ENCODE measurements at places on chromosomes 16 and 17.
A peak's percentile ranks its signal among the peaks of the same experiment; 100 is the strongest.

DNA sequence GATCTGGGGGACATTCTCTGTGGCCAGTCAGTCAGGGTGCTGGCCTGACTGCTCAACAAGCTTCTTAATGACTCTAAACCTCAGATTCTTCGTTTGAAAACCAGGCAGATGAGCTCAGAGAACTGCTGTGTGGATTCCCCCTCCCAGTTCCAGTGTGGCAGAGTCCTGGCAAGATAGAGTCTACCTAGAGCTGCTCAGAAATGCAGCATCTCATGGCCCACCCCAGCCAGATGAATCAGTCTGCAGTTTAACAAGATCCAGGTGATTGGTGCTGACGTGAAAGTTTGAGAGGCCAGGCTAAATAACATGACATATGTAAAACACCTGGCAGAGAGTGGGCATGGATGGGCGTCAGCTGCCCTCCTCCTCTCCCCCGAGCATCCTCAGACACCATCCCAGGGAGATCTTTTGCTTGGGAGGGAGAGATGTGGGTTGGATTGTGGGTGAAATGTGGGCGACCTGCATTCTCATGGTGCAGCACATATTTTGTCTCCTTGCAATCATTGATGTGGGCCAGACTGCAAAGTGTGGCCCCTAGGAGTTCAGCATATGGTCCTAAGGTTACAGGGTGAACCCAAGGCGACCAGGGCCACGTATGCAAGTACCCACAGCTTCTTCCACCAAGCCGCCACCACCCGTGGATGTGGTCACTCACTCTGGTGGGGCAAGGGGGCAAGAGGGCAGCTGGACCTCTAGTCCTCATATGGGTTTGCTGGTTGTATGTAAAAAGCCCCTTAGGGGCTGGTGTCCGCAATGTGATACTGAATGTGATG, 19.5 kb downstream of the SOCS3 start:
- DNase-seq = no peak

GRCh38 chr17:44830359-44831288, 537 bp upstream of the GJC1 start:
- peak; percentile 9 for DNase-seq

DNA sequence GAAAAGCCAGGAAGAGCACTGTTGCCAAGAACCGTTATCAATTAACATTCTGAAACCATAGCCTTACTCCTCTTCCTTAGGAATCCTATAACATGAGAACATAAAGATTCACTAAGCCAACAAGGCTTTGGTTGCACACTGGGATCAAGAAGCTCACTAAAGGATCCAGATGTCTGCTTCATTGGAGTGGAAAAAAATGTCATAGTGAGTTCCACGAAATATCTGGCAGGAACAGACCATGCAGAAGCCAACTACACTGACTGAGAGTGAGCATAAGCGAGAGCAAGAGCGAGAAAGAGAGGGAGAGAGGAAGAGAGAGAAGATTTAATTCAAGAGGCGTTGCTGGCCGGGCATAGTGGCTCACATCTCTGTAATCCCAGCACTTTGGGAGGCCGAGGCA, 13.4 kb upstream of the MEIOC start:
- no peak for DNase-seq

- peak; percentile 75 for DNase-seq
These were observed 38.4 kb upstream of the ARL4D start for GRCh38 chr17:43360376-43360738.

DNA sequence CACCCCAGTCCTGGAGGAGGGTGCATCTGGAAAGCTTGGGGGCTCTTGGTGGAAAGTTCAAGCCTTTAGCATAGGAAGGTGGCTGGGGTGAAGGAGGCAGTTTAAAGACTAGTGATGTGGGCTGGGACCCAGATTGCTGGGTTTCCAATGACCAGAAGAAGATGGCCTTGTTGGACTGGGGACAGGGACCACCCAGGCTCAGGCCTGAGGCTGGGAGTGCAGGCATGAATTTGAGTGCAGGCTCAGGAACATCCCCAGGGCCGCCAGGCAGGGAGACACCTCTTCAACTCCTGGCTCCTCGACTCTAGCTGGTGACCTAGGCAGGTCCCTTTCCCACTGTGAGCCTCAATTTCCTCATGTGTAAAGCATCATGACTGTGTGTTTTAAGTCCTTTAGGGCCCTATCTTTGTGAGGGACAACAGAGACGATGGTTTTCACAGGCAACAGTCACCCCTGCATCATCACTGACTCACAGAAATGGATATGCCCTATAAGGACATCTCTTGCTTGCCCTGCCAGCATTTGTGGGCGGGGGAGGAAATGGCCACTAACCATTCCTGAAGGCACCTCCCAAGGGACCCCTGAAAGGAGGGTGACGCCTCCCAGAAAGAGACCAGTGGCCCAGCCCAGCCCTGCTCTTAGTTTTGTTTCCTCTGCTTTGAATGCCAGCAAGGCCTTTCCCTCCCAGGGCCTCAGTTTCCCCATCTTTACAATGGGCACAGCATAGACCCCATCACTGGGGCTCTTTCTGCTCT, 11.1 kb downstream of the NLRC5 start:
- DNase-seq = no peak

DNA sequence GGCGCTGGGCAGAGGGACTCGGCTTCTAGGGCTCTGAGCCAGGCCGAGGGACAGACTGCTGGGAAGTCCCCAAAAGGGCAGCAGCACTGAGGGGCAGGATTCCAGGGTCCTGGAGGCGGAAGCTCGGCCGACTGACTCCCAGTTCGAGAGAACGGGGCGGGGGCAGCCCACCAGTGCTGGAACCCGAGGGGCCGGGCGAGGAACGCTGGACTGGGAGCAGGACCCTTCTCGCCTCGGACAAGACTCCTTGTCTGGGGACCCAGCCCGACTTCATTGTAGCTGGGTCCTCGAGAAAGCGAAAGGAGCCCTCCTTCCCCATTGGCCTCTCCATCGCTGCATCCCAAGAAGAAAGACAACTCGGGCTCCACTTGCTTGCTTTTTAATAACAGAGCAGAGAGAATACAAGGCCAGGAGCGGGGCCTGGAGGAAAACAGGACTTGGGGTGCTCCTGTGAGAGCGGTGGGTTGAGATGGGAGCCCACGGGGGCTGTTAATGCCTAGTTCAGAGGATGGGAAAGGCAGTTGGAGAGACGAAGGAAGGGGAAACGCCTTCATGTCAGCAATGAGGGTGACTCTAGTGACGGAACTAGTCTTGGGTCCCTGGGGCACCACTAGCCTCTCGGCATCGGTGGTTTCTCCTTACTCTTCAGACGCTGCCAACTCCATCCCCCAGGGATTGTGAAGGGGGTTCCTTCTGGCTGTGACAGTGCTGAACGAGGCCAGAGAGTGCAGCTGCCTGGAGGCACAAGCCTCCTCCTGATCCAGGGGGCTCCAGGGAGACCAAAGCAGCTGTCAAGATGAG, 492 bp upstream of the CAMTA2 start:
- no peak for DNase-seq

DNA sequence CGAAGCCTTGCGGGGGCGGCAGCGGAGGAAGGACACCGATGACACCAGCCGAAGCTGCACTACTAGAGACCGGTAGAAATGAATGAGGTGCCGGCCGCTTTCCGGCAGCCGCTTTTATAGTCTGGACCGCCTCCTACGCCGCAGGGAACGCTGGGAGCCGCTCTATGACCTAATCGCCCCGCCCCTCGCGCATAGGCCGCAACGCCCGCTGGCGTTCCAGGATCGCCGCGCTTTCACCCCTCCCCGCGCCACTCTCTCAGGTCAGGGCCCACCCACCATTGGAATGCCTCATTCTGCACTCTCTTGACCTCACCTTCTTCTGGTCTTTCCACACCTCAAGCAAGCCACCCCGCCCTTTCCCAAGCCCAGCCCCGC, at the start of gene DDX5:
Gene DDX5 (minus strand): TSS at position 89 of the 375 bp plus-strand sequence. CDS start 170 bp downstream, outside the sequence.
- peak; percentile 95 for DNase-seq

- DNase-seq = no peak
These were observed 26.7 kb upstream of the PMP22 start for GRCh38 chr17:15291674-15292361.

DNA sequence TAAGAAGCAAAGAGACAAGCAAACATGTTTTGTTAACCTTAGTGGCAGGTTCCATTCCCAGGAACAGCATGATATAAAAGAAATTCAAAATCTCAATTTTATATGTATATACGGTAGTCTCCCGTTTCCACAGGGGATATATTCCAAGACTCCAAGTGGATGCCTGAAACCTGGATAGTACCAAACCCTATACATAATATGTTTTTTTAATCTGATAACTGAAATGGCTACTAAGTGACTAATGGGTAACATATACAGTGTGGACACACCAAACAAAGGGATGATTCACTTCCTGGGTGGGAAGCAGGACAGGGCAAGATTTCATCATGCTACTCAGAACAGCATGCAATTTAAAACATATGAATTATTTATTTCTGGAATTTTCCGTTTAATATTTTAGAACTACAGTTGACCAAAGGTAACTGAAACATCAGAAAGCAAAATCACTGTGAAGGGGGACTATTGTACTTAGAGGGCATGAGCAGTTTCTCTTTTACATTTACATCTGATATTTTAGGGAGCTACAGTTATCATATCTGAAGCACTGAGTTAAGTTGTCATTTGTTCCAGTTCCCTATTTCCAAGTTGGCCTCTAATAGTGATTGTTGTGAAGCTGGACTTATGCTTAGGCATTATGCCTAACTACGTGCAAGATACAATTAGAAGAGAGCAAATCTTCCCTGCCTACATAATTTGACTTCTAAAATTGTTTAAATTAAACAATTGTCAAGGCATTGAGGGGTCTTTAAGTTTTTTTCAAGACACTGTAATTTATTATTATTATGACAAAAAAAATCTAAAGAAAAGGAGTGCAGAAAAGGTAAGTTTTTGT, 34.1 kb upstream of the ABCA6 start:
- no peak for DNase-seq

DNA sequence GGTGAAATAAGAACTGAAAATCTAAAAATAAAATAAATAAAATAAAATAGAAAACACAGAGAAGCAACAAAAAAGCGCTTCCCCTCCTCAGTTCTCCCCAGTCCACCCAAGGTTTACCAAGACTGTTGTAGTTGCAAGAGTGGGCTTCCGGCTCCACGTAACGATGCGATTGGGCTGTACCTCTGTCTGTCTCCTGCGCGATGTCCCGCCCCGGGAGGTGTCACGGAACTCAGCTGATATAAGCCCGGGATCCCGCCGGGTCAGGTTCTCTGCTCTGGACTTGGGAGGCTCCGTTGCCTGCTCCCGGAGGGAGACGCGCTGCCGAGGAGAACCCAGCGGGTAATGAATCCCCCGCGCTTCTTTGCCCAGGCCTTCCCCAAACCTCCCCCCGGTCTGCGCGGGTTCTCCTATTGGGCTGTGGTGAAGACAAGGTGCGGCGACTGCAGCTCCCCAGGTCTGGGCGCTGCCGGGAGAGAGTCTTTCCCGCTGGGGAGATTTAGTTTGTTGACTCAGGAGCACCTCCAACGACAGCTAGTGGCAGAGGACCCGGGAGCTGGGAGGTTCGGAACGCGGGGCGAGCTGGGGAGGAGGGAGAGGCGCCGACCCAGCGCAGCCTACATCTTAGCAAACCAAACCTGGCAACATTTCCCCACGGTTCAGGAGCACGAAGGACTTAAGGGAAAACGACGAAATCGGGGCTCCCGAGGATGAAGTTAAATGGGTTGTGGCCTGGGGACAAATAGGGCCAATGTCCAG, at the start of gene SLFN5:
Gene SLFN5 (plus strand): TSS at position 268 of the 756 bp plus-strand sequence. CDS start 15,619 bp downstream, outside the sequence.
- peak; percentile 80 for DNase-seq

- no peak for DNase-seq
These were observed 5.6 kb upstream of the TBX2 start for GRCh38 chr17:61393904-61394629.

DNA sequence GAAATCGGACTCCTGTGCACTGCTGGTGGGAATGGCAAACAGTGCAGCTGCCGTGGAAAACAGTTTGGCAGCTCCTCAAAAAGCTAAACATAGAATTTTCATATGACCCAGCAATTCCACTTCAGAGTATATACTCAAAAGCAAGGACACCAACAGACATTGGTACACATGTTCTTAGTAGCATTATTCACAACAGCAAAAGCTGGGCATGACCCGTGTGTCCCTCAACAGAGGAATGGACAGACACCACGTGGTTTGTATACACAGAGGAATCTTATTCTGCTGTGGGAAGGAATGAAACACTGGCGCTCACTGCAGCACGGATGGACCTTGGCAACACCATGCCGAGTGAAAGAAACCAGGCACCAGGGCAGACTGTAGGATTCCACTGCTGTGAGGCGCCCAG, 16.0 kb downstream of the NPTX1 start:
- no peak for DNase-seq

DNA sequence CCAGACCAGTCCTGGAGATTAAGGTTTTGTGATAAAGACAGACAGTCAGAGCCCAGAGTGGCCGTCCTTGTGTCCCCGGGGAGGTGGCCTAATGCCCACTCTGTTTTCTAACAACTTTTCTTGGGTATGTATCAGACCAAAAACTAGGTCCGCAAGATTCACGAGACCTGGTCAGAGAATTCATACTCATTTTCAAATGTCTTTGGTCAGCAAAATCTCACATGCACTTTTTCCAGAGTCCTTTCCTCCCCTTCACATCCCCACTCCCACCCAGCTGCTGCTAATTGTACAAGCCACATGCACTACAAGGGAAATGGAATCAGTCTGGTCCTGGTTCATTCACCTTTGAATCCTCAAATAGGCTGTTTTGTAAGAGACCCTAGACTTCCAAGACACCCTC, 61.7 kb downstream of the C17orf67 start:
- DNase-seq = no peak

- DNase-seq = no peak
These were observed 228.0 kb downstream of the C16orf78 start for GRCh38 chr16:49601576-49601975.

DNA sequence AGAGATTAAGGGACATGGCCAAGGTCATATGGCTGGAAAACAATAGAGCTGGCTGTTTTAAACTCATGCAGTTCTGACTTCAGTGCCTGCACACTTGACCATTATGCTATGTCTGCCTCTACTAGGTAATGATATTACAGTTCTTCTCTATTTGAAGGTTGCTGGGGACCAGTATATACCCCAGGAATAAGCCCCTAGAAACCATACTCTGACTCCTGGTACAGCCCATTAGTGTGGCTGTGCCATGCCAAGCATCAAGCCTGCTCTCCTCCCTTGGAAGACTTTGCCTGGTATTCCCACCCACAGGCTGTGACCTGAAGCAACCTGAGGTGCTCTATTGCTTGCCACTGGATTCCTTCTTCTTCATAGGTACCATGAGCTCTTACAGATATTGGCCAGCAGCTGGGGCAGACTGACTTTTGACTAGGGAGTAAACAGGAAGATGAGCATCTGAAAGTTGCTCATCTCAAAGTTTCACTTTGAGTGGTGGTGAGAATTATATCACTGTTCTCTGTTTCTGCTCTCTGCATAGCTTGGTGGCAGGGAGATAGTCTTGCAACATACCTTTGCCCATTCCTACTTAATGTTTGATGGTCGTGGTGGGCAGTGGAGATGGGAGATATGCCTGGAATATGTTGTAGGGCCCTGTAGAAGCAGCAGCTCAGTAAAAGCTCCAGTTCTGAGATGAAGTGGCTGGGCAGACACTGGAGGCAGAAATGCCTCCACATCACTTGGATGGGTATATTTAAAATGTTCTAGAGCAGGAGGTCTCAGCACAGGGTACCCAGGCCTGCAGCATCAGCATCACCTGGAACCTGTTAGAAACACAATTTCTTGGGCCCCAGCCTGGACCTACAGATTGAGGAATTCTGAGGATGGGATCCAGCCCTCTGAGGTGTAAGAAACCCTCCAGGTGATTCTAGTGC, 274.7 kb downstream of the HS3ST4 start:
- no peak for DNase-seq

- DNase-seq = no peak
These were observed 70.5 kb downstream of the SOX9 start for GRCh38 chr17:72191356-72191755.

GRCh38 chr16:2924901-2925755, 13.4 kb downstream of the FLYWCH1 start:
- no peak for DNase-seq
